Dorsolateral prefrontal cortex (tissue), 122 donors: ENCODE measurements at places on chromosomes 5 and 9.
A peak's percentile ranks its signal among the peaks of the same experiment; 100 is the strongest.

- DNase-seq = no peak
Observed at GRCh38 chr5:113510836-113511451, 2.5 kb upstream of the YTHDC2 start.

DNA sequence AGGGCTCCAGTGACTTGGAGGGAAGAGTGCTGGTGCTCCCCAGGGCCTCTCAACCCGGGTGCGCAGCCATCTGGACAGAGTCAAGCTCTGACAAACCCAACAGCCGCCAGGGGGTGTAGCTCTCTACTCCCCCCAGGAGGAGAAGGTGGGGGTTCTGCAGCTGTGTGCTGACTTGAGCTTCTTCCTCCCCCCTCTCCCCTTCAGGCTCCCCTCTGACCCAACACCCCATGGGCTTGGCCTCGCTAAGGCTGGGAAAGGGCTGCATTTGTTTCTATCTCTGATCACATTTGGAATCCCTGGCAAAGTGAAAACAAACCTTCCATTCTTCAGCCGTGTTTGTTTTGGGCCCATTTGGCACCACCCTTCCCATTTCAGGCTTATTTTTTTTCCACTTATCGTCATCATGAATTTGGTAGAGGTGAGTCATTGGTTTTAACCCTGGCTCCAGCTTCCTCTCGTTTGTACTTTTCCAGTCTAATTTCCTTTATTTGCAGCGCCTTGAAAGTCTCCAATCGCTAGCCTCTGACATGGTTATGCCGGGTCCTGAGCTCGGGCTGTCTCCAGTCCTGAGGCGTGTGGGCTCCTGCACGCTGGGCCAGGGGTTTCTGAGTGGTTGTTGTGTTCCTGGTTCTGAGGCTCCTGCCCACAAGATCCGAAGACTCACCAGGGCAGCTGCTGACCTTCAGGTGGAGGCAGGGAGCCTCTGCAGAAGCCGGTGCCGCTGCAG is 36.1 kb downstream of the DAP start:
- DNase-seq = no peak

- DNase-seq = no peak
Observed at GRCh38 chr5:160198841-160199409, 30.4 kb upstream of the FABP6 start.

GRCh38 chr5:150159741-150160179 is 4.1 kb upstream of the PDGFRB start:
- no peak for DNase-seq

DNA sequence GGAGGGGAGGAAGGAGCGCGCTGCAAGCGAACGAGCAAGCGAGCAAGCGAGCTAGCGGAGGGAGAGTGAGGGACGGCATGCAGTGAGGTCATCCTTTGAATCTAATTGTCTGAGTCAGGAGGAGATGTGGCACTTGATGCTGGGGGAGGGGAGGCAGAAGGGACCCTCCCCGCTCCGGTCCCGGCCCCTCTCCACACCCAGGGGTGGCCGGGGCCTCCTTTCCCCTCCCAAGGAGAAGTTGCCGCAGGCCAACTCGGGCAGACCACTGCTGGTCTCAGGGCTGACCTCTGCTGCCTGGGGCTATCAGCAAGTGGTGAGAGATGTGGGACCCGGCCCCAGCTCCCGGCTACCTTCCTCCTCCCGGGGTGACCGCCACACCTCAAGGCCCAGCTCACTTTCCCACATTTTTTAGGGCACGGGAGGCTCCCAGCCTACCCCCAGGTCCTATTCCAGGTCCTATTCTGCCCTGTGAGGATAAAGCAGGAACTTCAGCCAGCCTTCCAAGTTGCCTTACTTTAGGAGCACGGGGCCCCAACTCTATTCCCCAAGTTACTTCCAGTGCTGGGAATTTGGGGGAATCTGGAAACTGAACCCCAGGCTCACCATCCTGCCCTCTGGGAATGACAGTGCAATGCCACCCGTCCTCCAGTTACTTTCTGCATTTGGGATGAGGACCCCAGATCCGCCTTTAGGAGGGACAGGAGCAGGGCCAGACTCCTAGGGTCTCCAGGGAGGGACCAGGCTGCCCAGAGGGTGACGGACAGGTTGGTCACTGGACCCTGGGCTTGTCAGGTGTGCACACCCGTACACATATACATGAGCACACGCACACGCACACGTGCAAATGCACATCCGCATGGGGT is 11.1 kb downstream of the CNTFR start:
- DNase-seq = peak; percentile 66

GRCh38 chr5:39177631-39177964 is 41.8 kb downstream of the FYB1 start:
- no peak for DNase-seq

GRCh38 chr5:21219966-21220365 is 1232.0 kb upstream of the CDH18 start:
- no peak for DNase-seq

- no peak for DNase-seq
Observed at GRCh38 chr5:151630088-151630487, 39.0 kb upstream of the FAT2 start.

DNA sequence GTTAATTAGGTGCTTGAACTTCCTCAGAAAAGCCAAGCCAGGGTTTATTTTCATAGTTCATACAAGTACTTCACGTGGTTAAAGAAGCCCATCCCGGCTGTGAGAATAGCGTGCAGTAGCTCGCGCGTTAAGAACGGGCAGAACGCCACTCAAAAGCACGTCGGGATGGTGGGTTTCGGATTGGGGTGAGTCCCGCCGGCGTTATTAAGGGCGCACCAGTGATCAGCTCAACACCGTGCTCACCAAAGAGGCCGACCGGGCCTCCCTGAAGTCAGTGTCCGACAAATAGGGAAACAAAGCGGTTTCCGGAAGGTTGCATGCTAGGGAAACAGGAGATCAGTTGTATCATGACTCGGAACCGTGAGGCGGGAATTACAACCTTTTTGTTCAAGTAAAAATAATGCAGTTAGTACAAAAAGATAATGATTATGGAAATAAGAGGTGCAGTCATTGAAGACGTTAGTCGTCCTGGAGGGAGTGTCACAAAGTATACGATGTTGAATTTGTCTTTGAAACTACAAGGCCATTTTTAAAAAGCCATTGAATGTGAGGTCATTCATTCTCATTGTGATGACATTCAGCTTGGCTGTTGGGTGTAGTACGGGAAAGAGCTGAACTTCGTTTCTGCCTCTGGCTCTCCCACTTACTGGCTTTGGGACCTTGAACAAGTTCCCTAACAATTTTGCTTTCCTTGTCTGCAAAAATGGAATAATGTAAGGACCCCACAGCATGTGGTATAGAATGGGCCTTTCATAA is 992 bp downstream of the SETD9 start:
- peak; percentile 43 for DNase-seq

DNA sequence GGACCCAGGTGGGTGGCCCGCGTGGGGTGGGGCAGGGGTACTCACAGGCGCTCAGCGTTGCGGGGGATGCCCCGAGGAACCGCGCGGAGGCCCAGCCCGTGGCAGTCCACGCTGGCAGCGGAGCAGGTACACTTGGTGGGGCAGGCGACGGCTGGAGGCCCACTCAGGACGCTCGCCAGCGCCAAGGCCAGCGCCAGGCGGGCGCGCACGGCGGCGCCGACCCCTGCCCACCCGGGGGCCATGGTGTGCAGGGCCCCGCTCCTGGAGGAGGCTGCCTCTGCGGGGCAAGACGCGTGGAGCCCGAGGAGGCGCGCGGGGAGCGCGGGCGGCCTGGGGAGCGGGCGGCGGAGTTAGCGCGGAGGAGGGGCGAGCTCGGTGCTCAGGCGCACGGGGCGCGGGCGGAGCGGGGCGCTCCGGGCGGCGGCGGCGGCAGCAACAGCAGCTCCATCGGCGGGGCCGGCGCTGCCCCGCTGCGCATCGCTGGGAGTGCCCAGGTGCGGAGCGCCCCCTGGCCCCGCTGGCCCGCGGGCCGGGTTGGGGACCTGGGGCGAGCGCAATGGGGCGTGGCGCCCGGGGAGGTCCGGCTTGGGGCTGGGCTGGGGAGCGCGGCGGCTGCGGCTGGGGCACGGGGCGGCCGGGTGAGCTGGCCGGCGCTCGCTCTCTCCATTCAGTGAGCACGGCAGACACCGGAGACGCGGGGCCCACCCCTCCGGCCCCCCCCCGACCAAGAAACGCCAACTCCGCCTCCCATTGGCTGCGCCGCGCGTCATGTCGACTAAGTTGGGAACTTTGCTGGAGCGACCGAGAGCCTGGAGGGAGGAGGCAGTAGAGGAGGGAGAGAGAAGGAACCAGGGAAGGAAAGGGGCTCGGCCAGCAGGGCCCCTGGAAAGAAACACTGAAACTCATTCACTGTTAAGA is at the start of gene SLIT3:
TSS of gene SLIT3 (minus strand) at position 672 of the 918 bp plus-strand sequence. CDS start at position 242, 430 bp downstream.
- DNase-seq = peak; percentile 37

DNA sequence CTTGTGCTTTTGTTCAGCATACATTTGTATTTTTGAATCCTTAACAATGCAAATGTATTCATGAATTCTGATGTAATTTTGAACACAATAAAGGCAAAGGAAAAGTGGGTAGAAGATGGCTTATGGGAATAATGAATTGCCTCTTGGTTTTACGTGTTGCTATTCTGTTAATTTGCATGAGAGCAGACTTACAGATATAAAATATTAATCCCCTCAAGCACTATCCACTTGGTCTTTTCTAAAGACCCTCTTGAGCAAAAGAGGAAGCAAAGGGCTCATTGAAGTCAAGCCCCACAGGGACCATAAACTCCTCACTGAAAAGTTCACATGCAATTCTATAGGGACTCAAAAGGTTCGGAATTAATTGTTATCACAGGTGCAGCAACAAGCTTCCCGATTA is 51.9 kb downstream of the OSTF1 start:
- no peak for DNase-seq

GRCh38 chr5:11998397-11998796 is 94.2 kb upstream of the CTNND2 start:
- no peak for DNase-seq

DNA sequence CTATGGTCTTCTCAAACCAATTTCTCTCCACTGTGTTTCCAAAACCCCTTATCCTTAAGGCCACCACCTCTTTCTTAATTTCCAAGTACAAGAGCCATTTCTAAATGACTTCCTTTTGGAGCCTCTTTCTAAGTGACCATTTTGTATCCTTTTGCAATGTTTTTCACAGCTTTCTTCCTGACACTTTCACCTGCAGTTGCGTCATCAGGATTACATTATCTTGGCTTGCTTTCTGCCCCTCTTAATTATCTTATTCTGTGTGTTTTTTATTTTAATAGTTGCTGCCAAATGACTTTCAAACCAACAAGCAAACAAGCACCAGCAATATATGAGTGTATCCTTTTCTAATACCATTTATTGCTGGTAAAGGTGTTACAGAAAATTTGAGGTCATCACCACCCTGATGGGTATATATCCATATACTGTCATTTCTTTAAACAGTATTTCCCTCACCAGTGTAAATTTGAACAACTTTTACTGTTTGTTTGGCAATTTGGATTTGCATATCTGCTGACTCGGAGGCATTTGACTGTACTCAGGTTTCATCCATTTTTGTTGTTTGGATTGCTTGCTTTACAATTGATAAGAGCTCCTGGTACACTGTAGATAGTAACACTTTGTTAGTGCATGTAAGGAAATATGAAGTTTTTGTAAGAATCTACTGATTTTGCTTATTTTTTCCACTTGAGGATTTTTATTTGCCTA is 5.4 kb upstream of the ANXA1 start:
- DNase-seq = no peak

- DNase-seq = no peak
Observed at GRCh38 chr9:98501819-98502218, 206.9 kb downstream of the GABBR2 start.

DNA sequence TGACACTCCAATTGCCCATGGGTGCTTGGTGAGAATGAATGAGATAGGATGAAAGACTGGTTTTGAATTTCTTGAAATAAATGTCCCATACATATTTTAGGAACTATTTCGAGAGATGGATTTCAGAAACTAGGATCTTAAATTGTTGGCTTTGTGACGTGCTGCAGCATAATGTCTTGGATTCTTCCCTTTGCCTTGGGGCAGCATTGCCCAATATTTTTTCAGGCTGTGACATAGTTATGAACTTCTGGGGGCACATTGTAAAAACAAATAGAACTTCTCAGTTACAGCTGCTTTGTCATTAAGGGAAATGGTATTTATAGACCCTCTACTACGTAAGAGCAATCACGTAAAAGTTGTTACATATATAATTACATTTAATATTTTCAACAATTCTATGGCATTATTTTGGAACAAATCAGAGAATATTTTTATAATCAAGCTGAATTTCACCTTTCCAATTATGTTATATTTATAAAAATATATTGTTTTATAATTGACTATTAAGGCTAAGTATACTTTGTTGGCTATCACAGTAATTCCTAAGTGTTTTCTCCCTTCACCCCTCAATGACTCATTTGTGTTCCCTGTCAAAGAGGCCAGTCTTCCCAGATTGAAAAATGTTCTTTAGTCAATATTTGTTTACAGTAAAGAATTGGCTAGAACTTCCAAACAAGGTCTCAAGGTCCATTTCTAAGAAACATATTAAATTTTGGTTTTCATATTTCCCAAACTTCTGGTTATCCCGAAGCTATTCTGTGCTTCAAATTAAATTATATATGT is 1388.3 kb upstream of the ACO1 start:
- no peak for DNase-seq

DNA sequence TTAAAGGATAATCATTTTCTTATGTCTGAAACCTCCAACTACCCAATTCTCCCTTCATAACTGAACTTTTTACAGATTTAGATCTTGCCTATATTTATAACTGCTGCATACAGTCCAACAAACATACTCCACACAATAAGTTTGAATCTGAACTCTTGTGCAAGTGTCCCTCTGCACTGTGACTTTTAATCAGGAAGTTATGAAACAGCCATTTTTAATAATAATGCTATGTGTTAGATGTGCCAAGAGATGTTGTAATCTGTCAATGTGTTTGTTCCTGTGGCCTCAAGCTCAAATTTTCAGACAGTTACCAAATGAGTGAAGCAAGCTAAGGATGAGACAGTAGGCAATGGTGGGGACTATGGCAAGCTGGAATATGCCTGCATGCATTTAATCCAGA is 57.6 kb upstream of the MTAP start:
- no peak for DNase-seq

- no peak for DNase-seq
Observed at GRCh38 chr5:154654486-154655371, 100.4 kb upstream of the LARP1 start.

DNA sequence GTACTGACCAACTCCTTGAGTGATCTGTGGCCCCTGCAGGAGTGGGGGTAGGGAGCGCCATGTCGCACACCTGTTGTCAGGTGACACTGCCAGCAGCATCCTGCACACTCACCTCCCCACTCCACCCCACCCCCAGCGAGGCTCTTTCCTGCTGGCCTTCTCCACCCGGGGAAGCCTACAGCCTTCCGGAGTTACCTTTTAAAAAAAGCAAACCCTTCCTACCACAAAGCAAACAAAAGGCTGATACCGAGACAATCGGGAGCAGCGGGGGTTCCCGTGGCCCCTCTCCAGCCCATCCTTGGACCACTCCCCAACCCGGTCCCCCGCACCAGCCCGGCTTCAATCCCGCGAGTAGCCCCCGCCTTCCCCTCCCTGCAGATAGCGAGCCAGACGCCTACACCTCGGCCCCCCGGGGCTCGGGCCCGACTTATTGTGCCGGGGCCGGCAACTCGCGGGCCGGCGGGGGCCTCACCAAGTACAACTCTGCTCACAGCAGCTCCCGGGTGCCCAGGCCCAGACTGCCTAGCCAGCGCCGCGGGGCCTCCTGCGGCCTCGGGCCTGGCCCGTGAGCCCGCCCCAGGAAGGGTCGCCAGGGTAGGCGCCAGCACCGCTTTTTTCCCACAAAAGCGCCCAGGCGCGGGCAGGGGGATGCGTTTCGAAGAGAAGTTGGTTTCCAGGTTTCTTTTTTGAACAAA is 724 bp downstream of the MACROH2A1 start:
- DNase-seq = no peak

GRCh38 chr9:125884218-125884595 is 137.0 kb downstream of the PBX3 start:
- DNase-seq = no peak
